Esophagus squamous epithelium (tissue), 5 donors: ENCODE measurements at places on chromosomes 11 and 22. TPM values are rescaled to one million over a fixed set of nuclear protein-coding genes. Genes with fewer than 3 reads are reported as not detected.

GRCh38 chr11:43992183-43992582 is 49.7 kb downstream of the C11orf96 start:
- DNase-seq, result no peak

- no peak for DNase-seq
Measured at GRCh38 chr11:12731841-12732336, 57.7 kb downstream of the TEAD1 start.

GRCh38 chr22:48240935-48241230 is 1478.4 kb downstream of the TBC1D22A start:
- DNase-seq, result no peak

HPS4 gene
- 26.5 TPM for total RNA-seq

DNA sequence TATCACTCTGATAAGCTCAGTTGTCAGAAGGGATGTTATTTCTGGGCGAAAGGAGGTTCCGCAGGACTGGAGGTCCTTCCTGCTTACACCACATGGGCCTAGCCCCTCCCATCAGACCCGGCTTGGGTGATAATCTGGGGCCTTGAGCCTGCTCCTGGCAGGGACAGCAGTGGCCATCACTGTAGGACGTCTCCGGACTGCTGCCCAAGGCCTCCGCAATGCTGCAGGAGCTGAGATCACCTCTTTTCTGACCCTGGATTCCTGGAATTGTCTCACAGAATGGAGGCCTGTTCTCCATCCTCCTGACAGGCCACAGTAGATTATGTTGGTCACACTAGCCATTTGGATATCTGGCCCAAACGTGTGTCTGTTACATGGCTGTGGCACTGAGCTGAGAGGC is 9.2 kb upstream of the BIK start:
- no peak for DNase-seq

MISFA gene
- 1.4 TPM for total RNA-seq

GRCh38 chr11:45021001-45021400 is 70.3 kb upstream of the TP53I11 start:
- no peak for DNase-seq

DNA sequence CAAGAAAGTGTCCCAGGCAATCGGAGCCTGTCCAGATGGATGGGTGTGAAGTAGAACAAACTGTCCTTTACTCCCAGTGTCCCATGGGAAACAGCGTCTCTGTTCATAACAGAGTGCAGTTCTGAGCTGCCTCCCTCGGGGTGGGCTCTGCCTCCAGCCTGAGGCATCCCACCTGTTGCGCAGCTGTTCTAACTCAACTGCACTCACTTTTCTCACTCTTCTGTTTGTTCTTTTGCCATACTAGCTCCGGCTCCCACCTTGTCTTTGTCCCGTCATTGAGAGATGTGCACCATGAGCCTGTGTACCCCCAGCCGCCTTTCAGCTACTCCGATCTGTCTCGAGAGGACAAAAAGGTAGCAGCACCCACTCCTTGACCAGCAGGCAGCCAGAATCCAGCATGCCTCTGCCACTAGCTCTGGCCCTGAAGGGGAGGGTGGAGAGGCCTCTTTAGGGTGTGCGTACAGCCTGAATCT is 20.7 kb upstream of the CDC42EP2 start:
- DNase-seq, result no peak

BID gene
- total RNA-seq, result 32.9 TPM

GRCh38 chr11:102114032-102114431 is 3.8 kb downstream of the YAP1 start:
- DNase-seq, result no peak

GRCh38 chr11:69138265-69138664 is 17.5 kb upstream of the SMIM38 start:
- DNase-seq, result no peak

DNA sequence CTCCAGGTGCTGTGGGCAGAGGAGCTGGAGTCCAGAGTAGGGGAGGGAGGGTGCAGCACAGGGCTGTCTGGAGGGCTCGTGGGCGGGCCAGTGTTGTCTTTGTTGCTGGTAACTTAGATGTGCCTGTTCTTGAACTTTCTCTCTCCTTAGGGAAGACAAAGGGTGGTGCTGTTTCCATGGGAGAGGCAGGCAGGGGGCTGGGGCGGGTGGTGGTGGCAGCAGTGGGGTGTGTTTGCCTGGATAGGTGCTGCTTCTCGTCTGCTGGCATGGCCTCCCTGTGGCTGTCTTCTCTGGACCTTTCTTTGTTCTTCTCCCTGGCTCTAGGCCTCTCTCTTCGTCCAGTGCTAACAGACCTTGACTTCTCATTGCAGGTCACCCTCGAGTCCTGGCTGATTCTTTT is 8.5 kb downstream of the SIDT2 start:
- no peak for DNase-seq

GLB1L2 gene
- total RNA-seq, result 7.8 TPM

CABP4 gene
- total RNA-seq, result 0.38 TPM

DNA sequence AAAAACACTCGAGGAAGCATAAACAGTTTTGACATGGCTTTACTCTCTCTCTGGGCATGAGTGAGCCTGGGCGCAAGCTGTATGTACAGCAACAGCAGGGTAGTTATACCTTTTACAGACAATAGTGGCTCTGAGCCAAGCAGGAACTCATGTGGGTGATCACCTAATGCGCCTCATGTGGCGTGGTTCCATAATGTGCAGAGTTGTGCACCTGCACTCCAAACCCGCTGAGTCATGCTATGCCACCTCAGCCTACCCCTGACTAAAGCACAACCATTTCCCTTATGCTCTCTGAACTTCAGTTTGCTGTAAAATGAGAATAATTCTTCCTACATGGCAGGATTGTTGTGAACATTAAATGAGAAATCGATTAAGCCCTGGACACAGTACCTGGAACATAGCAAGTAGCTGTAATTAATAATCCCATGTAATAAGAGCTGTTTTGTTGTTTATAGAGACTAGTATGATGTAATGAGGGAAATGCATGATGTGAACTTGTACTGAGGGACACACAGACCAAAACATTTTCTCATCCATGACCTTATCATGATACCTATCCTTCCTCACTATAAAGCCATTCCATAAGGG is 71.6 kb downstream of the CCDC34 start:
- no peak for DNase-seq

NAALADL1 gene
- total RNA-seq, result 5.2 TPM

GRCh38 chr11:83441601-83442000 is 155.4 kb upstream of the CCDC90B start:
- no peak for DNase-seq

PAX6 gene
- not detected for total RNA-seq

GRCh38 chr22:31279821-31280505 is 12.3 kb downstream of the PIK3IP1 start:
- no peak for DNase-seq

- no peak for DNase-seq
Measured at GRCh38 chr11:97430877-97431276, 1041.1 kb downstream of the JRKL start.

DNA sequence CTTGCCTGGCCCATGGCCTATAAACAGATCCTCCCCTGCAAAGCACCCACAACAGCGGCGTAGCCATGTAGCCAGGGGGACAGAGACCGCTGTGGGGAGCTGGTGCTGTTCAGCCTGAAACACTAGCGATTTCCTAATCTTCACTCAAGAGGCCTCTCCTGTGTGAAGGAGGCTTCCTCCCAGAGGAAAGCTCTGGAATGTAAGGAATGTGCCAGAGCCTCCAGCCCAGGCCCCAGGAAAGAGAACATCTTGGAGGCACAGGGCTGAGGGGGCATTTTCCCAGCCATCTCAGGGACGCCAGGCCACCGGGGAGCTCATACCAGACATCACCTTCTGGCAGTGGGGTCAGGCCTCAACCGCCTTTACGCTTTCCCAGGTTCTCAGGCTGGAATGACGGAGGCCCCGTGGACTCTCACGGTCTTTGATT is 24.0 kb downstream of the MIAT start:
- DNase-seq, result no peak

- no peak for DNase-seq
Measured at GRCh38 chr11:36270701-36271100, 18.5 kb downstream of the COMMD9 start.

ACTN3 gene
- not detected for total RNA-seq

DNA sequence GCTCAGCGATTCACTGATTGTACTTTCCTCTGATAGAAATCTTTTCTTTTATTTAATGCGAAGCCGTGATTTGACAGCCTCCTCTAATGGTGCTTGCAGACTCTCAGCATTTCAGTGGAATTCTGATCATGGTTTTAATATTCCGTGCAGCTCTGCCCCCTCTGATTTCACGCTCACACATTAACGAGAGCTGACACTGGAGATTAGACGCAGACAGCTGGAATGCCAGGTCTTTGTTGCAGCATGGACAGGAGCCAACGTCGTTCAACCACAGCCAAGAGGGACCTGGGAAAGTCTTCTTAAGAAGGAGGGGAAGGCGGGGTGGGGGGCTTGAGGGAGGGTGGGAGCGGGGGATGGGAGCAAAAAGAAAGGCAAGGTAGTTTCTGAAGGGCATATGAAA is 186.4 kb downstream of the BLID start:
- DNase-seq, result no peak

LMO1 gene
- total RNA-seq, result not detected

OR52J3 gene
- total RNA-seq, result not detected

DNA sequence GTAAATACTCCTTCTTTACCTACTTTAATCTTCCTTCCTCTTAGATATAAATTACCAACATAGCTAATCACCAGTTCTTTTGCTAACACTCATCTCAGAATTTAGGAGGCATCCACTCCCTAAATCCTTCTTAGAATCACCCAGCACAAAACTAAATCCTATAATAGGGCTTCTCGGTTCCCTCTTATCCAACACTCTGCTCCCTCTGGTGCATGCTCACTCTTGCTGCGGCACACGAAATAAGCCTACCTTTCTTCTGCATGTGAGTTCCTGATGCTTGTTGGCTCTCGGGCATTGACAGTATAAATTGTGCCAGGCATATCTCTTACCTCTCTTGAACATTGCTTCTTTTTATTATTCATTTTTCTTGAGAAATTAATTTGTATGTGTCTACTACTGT is 61.0 kb downstream of the OR5AK2 start:
- DNase-seq, result no peak

OR51B4 gene
- total RNA-seq, result not detected

MYEOV gene
- total RNA-seq, result 24.6 TPM

GLB1L3 gene
- total RNA-seq, result not detected

GRCh38 chr22:44247346-44247745 is 65.4 kb downstream of the SHISAL1 start:
- no peak for DNase-seq

- DNase-seq, result no peak
Measured at GRCh38 chr11:115263799-115264656, 240.2 kb downstream of the CADM1 start.

GRCh38 chr22:28557184-28557583 is 122.5 kb downstream of the TTC28 start:
- DNase-seq, result no peak

GRCh38 chr11:130442737-130443136 is 5.7 kb upstream of the ADAMTS15 start:
- DNase-seq, result no peak

- no peak for DNase-seq
Measured at GRCh38 chr11:125174686-125175085, 10.1 kb downstream of the PKNOX2 start.

LYVE1 gene
- total RNA-seq, result 37.9 TPM

DNA sequence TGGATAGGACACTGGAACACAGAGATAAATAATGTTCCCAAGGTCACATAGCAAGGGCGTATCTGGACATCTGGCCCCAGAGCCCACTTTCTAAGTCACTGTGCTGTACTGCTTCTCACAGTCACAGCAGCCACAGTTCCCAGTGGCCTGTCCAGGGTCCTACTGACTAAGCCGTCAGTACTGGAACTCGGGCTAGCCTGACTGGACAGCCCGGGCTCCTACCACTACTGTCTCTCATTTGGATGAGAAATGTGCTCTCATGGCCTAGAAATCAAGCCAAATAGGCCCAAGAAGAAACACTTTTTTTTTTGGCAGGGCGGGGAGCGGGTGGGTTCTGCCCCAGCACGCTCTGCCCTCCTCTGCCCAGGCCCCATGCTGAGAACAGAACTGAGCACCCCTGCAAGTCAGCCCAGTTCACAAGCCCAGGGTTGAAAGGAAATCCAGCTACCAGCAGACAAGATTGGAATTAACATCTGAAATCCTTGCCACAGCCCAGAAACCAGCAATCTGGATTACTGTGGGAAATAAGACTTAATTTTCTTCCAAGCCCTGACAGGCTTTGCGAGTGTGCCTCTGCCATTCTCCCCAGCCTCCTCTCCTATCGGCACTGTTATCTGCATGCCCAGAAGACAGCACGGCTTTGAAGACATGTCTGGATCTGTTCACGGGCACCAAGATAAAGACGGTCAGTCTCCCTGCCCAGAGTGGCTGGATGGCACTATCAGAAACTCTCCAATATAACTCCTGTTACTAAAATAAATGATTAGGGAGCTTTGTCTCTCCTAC is 182.9 kb upstream of the NCAM1 start:
- no peak for DNase-seq

PHOX2A gene
- total RNA-seq, result not detected

DNA sequence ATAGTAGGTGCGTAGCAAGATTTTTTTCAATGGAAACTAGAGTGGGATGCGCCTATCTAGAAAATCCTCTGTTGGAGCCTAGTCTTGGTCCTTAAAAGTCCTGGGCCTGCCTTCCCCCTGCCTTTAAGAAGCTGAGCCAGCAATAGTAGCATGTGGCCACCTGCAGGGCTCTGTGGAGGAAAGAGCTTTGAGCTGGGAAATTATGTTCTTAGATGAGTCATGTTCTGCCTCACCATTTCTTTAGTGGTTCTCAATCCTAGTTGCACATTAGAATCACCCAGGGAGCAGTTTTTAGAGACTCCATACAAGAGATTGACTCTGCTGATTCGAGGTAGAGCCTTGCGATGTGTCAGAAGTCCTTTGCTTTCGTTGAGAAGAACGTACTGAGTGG is 133.5 kb downstream of the COMMD9 start:
- no peak for DNase-seq

- DNase-seq, result no peak
Measured at GRCh38 chr11:47854667-47855066, 6.5 kb upstream of the NUP160 start.

DNA sequence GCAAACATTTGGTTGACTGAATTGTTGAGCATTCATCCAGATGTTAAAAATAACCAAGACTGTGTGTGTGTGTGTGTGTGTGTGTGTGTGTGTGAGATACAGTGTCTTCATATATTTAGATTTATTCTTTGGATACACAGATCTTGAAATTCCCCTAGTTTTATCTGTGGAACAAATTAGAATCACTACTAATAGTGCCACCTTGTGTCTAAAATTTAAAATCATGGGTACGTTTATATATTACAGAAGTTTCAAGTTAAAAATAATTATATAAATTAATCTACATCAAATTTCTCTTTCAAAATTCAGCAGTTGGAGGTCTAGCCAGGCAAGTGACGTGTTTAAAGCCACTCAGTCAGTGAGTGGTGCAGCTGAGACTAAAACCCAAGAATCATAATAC is 1566.2 kb upstream of the TENM4 start:
- no peak for DNase-seq

KCNE3 gene
- total RNA-seq, result 8.4 TPM
